ENCODE measurements at places on chromosomes 2 and 18. TPM values are rescaled to one million over a fixed set of nuclear protein-coding genes. Genes with fewer than 3 reads are reported as not detected.

DNA sequence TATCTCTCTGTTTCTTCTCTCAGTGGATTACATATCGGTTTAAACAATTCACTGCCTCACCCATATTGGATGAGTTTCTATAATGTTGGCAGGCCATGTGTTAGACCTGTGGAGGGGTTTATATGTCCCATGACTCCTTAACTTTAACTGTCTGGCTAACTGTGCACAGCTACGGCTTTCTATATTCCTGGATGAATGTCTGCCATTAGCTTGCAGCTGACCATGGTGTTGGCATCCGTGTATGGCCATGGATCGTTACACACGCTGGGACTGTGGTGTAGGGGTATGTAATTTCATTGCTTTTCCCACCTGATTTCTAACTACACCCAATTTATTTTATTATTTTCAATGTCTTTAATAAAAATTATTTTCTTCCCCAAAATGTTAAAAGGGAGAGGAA is 3.3 kb upstream of the TANC1 start:
- no peak for DNase-seq

- peak; percentile 65 for DNase-seq
These were observed 210.7 kb downstream of the KLHL29 start for GRCh38 chr2:23595601-23596251.

DNA sequence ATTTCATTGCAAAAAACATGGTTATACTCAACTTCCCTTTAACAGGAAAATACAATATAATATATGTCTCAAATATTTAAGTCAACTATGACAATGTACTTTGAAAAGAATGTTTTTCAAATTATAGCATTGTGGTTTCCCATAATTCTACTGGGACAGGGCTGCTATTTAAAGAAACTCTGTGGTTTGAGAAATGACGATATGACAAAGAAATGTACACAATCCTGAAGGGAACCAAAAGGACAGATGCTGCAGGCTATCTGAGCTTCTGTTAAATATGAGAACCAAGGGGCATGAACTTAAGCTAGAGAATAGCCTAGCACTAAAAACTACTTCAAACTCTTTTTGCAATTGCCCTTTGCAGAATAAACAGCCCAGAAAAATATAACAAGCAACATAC is 415.9 kb downstream of the GRB14 start:
- no peak for DNase-seq

GRCh38 chr2:237128026-237128703 is 42.5 kb downstream of the COPS8 start:
- DNase-seq = peak; percentile 96

DNA sequence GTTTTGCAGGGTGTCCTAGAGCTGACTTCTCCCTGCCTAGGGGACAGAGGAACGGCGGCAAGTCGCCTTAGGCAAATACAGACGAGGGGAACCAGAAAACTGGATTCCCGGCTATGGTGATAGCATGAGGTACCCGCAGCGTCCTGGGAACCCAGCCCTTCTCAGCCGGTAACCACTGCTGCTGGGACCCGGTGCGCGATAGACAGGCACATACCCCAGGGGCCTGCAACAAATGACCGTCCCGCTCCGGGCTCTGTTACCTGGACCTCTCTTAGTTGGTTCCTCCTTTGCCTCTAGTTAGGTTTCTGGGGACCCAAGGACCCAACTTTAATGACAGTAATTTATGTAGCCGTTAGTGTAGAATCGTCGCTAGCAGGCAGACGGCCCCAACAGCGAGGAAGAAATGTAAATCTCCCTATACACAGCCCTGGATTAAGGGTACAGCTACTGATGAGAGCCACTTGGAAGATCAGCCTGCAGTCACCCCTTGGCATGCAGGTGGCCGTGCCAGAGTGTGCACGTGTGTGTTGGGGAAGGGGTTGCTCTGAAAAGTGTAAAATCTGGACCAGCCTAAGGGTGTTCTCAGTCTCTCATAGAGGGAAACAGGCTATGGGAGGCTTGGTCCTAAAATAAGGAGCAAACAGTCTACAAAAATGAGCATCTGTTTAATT is 819 bp upstream of the SERPINE2 start:
- no peak for DNase-seq

DNA sequence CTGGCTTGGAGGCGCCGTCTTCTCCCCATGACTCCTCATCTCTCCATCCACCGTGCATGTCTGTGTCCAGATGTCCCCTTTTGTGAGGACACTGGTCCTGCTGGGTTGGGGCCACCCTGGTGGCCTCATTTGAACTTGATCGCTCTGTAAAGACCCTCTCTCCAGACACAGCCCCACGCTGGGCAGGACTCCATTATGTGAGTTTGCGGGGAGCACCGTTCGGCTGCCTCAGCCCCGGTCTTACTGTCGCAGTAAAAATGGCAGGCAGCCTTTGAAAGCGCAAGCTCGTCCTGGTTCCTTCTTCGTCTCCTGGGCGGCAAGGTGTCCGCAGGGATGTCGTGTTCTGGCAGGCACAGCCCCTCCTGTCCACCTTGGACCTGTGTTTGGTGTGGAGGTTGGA is 17.7 kb downstream of the NFATC1 start:
- DNase-seq = no peak

GRCh38 chr2:33344230-33344629 is 132.2 kb upstream of the RASGRP3 start:
- DNase-seq = no peak

- DNase-seq = no peak
These were observed 64.3 kb upstream of the FZD7 start for GRCh38 chr2:201969241-201969937.

GRCh38 chr18:3248062-3248657 is 559 bp downstream of the MYL12A start:
- peak; percentile 62 for DNase-seq

DNA sequence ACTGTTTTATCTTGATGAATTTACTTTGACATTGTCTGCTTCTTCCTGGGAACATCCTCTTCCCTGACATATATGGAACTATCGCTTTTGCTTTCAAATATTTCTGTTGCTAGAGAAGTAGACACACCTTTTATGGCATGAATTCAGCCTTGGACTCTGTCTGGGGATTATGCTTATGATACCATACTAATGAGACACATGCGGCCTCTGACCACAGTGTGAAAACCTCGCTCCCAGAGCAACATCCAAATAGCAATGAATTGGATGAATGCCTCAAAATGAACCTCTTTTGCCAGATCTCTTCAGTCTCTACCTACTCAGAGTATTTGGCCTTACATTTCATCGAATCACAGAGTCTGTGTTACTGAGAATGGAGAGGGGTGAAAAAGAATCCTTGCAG is 70.9 kb downstream of the PIEZO2 start:
- DNase-seq = no peak

DNA sequence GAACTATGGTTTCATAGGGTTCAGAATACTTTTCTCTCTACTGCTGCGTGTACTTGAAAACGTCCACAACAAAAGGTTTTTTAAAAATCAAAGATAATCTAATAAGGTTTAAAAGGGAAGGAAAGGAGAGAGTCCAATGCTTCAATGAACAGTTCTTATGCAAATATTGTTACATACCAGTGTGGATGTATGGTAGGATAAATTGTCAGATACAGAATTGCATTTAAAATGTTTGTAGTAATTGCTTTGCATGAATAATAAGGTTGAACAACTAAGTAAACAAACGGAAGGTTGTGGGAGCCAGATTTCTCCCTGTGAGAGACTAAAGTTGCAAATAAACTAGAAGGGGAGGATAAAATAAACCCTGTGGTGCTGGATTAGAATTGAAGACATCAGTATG is 53.8 kb upstream of the RBBP8 start:
- no peak for DNase-seq

DNA sequence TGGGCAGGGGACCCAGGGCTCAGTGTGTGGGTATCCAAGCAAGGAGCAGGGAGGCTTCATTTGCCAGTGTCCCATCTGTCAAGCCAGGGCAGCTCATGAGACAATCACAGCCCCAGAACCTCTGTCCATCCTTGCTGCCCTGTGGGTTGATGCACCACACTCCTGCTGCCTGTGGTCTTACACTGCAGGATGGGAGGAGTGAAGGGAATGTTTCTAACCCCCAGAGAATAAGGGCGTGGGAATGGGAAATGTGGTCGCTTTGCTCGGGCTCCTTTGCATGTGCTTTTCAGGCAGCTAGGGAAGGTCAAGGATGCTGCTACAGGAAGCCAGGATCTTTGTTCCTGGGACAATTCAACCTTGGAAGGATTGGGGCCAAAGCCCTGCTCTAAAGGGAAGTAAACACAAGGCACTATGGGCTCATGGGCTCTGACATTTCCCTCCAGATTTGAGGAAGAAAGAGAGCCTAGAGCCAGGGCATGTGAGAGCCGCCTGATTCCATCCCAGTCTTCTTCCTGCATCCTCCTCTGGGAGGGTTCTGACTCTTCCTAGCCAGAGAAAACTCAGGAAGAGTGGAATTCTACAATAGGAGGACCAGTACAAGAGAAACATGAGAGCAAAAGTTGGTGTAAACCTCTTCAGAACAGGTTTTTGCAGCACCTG is 18.8 kb upstream of the MAP3K20 start:
- no peak for DNase-seq

- no peak for DNase-seq
These were observed 12.1 kb downstream of the LTBP1 start for GRCh38 chr2:32958821-32959220.

GRCh38 chr2:225074366-225074765 is 32.1 kb upstream of the DOCK10 start:
- no peak for DNase-seq

DNA sequence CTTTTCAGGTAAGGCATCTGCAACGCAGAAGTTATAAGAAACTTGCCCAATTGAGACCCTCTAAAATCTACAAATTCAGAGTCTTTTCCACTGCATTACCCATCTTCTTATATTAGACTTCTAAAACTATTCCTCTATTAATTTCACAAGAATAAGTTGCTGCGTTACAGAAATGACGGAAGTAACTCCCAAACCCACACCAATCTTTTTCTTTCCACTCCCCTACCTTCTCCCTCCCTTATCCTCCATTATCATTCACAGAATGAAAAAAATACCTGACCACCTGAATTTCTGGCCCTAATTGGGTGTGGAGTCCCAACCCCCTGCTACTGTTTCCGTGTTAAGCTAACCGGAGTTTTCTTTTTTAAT is 689 bp downstream of the RPRD1A start:
- no peak for DNase-seq

- DNase-seq = no peak
These were observed 23.3 kb upstream of the EPAS1 start for GRCh38 chr2:46273919-46274318.

- DNase-seq = no peak
These were observed 976.3 kb downstream of the DSC3 start for GRCh38 chr18:30066288-30066687.

- no peak for DNase-seq
These were observed 19.9 kb upstream of the EFEMP1 start for GRCh38 chr2:55943466-55943865.

GRCh38 chr2:25671622-25672021 is 1.8 kb downstream of the DTNB start:
- no peak for DNase-seq

DNA sequence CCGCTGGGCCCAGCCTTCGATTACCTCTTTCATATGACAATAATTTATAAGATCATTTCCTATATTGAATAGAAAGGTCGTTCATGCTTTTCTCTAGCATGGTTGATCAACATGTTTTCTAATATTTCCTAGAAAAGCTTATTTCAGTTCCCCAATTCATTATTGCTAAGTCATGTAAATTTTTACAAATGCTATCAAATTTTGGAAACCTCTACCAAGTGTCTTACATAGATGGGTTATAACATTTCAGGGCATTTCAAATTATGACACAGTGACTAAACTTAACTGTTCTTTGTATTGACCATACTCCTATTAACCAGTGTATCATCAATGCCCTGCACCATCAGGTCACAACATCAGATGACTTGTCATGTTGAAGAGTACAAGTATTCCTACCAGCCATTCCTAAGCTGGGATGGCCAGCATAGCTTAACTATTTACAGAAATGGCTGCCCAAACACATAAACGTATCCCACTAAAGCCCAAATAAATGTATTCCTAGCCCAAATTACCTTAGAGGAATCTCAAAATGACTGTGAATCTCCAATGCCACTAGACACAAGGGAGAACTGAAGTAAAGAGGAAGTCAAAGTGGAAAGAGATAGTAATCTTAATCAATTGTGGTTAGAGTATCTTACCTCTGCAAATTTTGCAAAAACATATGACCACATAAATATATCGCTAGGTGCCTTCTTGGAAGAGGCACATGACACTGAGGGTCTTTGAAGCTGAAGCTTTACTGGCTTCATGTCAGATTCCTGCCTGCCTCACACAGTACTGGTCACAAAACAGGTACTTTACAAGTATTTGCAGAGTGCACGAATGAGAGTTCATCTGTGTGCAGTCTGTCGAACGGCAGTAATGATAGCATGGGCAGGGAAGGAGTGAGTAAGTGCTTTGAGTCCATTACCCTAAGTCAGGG is 87.3 kb upstream of the TLK1 start:
- no peak for DNase-seq

DNA sequence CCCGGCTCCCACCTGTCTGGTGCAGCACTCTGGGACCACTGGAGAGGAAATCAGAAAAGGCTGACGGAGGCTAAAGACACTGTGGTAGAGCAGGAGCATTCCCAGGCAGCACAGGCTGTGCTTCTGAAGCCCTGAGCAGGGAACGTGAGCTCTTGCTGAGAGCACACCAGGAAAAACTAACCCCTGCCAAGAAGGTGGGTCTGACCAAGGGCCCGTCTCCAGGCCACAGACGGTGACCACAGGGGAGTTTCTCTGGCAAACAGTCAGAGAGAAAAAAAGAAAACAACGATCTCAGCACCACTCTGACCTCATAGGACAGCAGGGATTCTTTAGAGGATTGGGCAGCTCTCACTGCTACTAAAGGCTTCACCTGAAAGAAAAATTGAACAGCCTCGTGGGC is 201.4 kb downstream of the AFF3 start:
- DNase-seq = no peak

DNA sequence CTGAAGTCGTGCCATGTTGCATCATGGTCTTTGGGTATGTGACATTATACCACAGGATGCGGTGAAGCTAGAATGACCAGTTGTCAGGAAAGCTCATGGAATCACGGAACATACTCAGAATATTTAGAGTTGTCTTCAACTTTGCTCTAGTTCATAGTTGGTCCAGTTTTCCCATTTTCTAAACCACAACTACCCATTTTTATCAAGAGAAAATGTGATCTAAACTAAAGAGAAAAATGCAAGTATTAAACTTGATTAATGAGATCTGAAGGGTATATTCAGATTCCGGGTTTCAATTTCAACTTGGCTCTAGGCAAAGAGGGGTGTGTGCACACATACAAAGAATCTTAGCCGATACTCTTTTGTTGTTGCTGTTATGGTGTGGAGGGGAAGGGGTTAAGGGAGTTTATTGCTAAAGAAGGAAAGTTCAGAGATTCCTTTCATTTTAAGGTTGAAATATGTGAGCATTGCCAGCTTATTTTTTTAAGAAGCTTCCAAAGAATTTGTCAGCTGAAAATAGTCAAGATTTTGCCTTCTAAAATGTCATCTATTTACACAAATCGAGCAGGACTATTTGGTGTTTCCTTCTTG is 516.6 kb upstream of the ZEB2 start:
- no peak for DNase-seq

KANSL3 gene
- polyA plus RNA-seq = 22.3 TPM

CRYGC gene
- not detected for polyA plus RNA-seq

MPP4 gene
- 1.2 TPM for polyA plus RNA-seq

FHOD3 gene
- 87.9 TPM for polyA plus RNA-seq

ZNF521 gene
- 15.9 TPM for polyA plus RNA-seq

ANKRD30BL gene
- polyA plus RNA-seq = 0.24 TPM

GALNT5 gene
- 0.07 TPM for polyA plus RNA-seq

RGPD3 gene
- polyA plus RNA-seq = 0.13 TPM

FBXO48 gene
- 0.54 TPM for polyA plus RNA-seq

RGPD5 gene
- 16.1 TPM for polyA plus RNA-seq
